IMR-90 (cell line): ENCODE measurements at places on chromosomes 1 and 21. TPM values are rescaled to one million over a fixed set of nuclear protein-coding genes. Genes with fewer than 3 reads are reported as not detected.

Gene JAM2
- 2.0 and 2.1 TPM in 2 replicates for polyA plus RNA-seq

DNA sequence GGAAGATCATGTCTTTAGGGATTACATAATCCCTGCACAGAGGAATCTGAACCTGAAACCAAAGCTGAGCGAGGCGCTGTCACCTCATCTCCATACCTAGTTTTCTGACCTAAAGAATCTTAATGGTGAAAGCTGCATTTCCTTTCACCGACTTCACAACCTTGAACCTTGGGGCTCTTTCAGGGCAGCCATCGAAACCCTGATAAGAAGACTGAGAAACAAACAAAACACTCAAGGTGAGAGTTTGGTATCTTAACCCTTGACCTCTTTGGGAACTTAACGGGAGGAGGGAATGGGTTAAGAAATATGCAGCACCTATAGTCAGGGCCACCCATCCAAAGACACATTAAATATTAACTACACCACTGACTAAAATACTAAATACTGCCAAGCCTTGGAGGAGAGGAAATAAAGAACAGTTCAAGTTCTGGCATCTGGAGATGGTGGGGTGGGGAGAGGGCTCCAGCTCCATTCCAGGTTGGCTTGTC is 2.0 kb downstream of the C1orf116 start:
- peaks cover 10% of the 10 kb centered on the region for H3K27me3 ChIP-seq
- no peaks in the 10 kb centered on the region for H3K4me1 ChIP-seq
- no peaks in the 10 kb centered on the region for H3K36me3 ChIP-seq
- no peak overlapping the region for H3K27ac ChIP-seq

Gene ITLN1
- not detected in 2 replicates for polyA plus RNA-seq

- H3K27ac ChIP-seq, result no peak overlapping the region
- no peak for DNase-seq
- H3K4me3 ChIP-seq, result no peak overlapping the region
- H3K4me1 ChIP-seq, result no peaks in the 10 kb centered on the region
- H3K27me3 ChIP-seq, result no peaks in the 10 kb centered on the region
- H3K36me3 ChIP-seq, result peaks cover 18% of the 10 kb centered on the region
Measured at GRCh38 chr1:36396359-36396758, 1.3 kb downstream of the LSM10 start.

Gene C1orf74
- polyA plus RNA-seq, result 0.79 and 1.1 TPM in 2 replicates

DNA sequence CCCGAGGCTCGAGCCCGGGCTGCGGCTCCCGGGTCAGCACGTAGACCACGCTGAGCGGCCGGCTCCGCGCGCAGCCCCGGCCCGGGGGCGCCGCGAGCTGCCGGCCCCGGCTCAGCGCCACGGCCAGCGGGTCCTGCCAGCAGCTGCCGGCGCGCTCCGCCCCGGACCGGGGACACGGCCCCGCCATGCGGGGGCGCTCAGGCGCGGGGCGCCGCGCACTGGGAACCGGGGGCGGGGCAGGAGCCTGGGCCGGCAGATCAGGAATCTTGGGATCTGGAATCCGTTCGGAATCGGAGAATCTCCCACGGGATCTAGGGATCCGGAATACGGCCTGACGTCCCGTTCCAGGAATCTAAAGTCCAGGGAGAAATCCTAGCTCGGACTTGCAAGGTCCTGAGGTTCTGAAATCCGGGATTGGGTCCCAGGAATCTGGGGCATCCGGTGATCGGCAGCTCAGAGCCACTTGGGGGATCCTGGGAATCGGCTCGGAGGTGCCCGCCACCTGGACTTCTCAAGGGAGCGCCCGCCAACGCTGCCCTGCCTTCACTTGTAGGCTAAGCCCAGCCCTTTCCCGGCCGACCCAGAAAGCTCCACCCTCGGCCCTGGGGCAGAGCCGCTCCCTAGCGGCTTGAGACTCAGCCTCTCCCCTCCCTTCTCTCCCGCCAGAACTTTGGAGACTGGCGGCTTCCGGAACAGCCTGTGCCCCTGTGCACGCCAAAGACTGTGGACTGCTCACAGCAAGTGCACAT is at the start of gene MAP3K6:
Gene MAP3K6, minus strand, starts transcription at position 551 of the 749 bp plus-strand sequence. Its CDS starts 364 bp downstream, at position 187.
- peak; percentile 59 for DNase-seq
- peak within 1 kb of the TSS; percentile 77 for H3K4me3 ChIP-seq
- H3K4me1 ChIP-seq, result peaks cover 11% of the 10 kb centered on the region
- peak within 1 kb of the TSS; percentile 94 for H3K27ac ChIP-seq
- peaks cover 22% of the 10 kb centered on the region for H3K36me3 ChIP-seq

DNA sequence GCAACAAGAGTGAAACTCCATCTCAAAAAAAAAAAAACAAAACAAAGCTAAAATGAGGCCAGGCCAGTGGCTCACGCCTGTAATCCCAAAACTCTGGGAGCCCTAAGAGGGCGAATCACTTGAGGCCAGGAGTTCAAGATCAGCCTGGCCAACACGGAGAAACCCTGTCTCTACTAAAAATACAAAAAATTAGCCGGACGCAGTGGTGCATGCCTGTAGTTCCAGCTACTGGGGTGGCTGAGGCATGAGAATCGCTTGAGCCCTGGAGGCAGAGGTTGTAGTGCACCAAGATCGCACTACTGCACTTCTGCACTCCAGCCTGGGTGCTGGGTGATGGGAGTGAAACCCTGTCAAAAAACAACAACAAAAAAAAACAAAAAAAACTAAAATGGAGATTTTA is 191.2 kb upstream of the SGIP1 start:
- no peaks in the 10 kb centered on the region for H3K36me3 ChIP-seq
- peaks cover 15% of the 10 kb centered on the region for H3K4me1 ChIP-seq
- no peaks in the 10 kb centered on the region for H3K27me3 ChIP-seq
- DNase-seq, result no peak

Gene CATSPERE
- polyA plus RNA-seq, result 0.07 and 0.13 TPM in 2 replicates

GRCh38 chr1:155137154-155137949 is 1.7 kb downstream of the SLC50A1 start:
- H3K4me1 ChIP-seq, result peaks cover 8% of the 10 kb centered on the region; the same call in 1 of the 2 replicates
- DNase-seq, result no peak
- peak overlapping the region; percentile 5; the same call in 1 of the 2 replicates for H3K4me3 ChIP-seq
- peaks cover 7% of the 10 kb centered on the region for H3K36me3 ChIP-seq
- peaks cover 2% of the 10 kb centered on the region; the same call in 1 of the 2 replicates for H3K27me3 ChIP-seq
- H3K27ac ChIP-seq, result no peak overlapping the region; the same call in 1 of the 2 replicates

GRCh38 chr1:45925728-45926287 is 122.4 kb downstream of the MAST2 start:
- H3K4me3 ChIP-seq, result no peak overlapping the region
- peaks cover 10% of the 10 kb centered on the region for H3K4me1 ChIP-seq
- no peaks in the 10 kb centered on the region for H3K36me3 ChIP-seq
- H3K27me3 ChIP-seq, result no peaks in the 10 kb centered on the region
- no peak overlapping the region for H3K27ac ChIP-seq

GRCh38 chr1:62299426-62300200 is 19.6 kb downstream of the KANK4 start:
- H3K27me3 ChIP-seq, result no peaks in the 10 kb centered on the region; the same call in 1 of the 2 replicates
- H3K4me3 ChIP-seq, result no peak overlapping the region
- no peaks in the 10 kb centered on the region for H3K4me1 ChIP-seq
- DNase-seq, result no peak
